Activated T-helper 1 cell treated with anti-CD3 and anti-CD28 coated beads, Interleukin-12 subunit alpha, Interleukin-12 subunit beta, Interleukin-2, Interleukin-4 antibody, amounts not matched to agents 30 ng/mL and 10 ng/mL and 1 ng/mL, durations not matched to agents 14 hours and 24 hours and 36 hours (primary cell): ENCODE measurements at places on chromosomes 16 and 17. TPM values are rescaled to one million over a fixed set of nuclear protein-coding genes. Genes with fewer than 3 reads are reported as not detected.

Gene TBC1D3K
- not detected in 2 replicates for total RNA-seq

Gene GUCY2D
- total RNA-seq = not detected in 2 replicates

GRCh38 chr16:11870399-11870798 lies 19.1 kb upstream of the RSL1D1 start:
- peaks cover under 1% of the 10 kb centered on the region for H3K4me1 ChIP-seq
- no peak for DNase-seq
- H3K36me3 ChIP-seq = peaks cover 17% of the 10 kb centered on the region
- H3K27me3 ChIP-seq = no peaks in the 10 kb centered on the region
- H3K27ac ChIP-seq = no peak overlapping the region
- no peak overlapping the region for H3K4me3 ChIP-seq

- H3K4me3 ChIP-seq = no peak overlapping the region
- DNase-seq = no peak
- H3K4me1 ChIP-seq = no peaks in the 10 kb centered on the region
- no peaks in the 10 kb centered on the region for H3K36me3 ChIP-seq
Measured at GRCh38 chr16:8262299-8262698, 328.0 kb downstream of the TMEM114 start.

DNA sequence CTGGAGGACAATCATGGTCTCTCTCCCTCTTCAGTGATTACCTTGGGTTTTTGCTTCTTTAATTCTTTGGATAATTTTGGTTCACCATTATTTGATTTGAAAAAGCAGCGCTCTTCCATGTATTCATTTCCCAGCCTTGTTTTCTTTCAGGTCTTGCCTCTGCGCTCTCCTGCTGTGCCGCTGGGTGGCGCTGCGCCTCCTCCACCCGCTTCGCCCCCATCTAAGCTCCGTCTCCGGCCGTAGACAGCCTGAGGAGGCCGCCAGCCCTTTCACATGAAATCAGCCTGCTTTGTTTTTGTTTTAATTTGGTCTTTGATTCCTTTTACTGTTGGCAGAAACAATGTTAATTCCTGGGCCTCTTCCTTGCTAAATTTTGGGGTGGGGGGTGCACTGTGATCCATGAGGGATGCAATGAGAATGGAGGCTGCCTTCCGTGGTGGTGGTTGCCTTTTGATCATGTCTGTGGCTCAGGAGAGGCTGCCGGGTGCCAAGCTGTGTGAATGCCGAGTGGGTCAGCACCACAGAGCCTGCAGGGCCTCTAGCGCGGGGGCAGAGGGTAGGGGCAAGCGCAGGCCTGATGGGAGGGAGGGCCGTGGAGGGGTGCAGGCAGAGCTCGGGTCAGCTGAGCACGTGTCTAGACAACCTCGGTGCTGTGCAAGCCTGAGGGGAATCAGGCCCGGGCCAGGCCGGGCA lies 64.1 kb downstream of the PLD6 start:
- H3K27ac ChIP-seq = peak overlapping the region; percentile 56
- peaks cover under 1% of the 10 kb centered on the region for H3K4me1 ChIP-seq
- peak; percentile 30 for DNase-seq
- no peaks in the 10 kb centered on the region for H3K27me3 ChIP-seq
- no peak overlapping the region for H3K4me3 ChIP-seq

Gene P2RX5
- total RNA-seq = 133 and 143 TPM in 2 replicates

Gene PMFBP1
- 0.12 and 0.39 TPM in 2 replicates for total RNA-seq

DNA sequence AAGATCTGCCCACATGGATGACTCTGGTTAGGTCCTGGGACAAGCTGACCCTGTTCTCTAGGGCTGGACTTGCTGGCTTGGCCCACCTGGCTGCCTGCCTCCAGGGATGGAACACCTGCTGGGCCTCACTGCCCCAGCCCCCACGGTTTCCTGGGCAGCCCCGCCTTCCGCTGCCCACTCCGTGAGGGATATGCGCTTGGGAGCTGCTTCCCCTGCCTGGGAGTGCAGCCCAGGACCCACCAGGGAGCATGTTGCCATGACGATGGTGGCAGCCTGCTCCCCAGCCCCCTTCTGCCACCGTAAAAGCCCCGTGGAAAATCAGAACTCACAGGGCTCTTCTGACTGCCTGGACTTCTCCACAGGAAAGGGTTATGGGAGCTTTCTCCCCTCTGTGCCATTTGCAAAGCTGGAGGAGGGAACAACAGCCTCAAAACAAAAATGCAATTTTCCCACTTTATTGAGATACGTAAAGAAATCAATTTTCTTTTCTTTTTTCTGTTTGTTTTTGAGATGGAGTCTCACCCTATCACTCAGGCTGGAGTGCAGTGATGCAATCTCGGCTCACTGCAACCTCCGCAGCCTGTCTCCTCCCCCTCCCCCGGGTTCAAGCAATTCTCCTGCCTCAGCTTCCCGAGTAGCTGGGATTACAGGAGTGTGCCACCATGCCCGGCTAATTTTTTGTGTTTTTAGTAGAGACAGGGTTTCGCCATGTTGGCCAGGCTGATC lies 18.0 kb upstream of the GAS7 start:
- DNase-seq = no peak
- no peak overlapping the region for H3K27ac ChIP-seq

DNA sequence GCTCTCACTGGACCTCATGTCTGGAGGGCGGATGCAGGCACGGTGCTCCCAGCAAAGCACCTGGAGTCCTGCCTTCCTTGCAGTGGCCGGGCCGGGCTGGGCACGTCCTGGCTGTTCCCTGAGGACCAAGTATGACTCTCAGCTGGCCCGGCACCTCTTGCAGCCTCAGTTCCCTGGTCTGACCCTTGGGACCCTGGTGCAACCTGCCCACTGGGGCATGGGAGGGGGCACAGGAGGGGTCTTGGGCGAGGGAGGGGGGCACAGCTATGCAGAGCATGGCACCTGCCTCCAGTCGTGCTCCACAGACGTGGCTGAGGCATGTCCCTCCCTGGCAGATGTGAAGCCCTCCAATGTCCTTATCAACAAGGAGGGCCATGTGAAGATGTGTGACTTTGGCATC lies 19.6 kb downstream of the MAP2K3 start:
- H3K36me3 ChIP-seq = peaks cover 50% of the 10 kb centered on the region
- no peaks in the 10 kb centered on the region for H3K27me3 ChIP-seq
- no peaks in the 10 kb centered on the region for H3K4me1 ChIP-seq

Gene C1QTNF8
- not detected in 2 replicates for total RNA-seq

DNA sequence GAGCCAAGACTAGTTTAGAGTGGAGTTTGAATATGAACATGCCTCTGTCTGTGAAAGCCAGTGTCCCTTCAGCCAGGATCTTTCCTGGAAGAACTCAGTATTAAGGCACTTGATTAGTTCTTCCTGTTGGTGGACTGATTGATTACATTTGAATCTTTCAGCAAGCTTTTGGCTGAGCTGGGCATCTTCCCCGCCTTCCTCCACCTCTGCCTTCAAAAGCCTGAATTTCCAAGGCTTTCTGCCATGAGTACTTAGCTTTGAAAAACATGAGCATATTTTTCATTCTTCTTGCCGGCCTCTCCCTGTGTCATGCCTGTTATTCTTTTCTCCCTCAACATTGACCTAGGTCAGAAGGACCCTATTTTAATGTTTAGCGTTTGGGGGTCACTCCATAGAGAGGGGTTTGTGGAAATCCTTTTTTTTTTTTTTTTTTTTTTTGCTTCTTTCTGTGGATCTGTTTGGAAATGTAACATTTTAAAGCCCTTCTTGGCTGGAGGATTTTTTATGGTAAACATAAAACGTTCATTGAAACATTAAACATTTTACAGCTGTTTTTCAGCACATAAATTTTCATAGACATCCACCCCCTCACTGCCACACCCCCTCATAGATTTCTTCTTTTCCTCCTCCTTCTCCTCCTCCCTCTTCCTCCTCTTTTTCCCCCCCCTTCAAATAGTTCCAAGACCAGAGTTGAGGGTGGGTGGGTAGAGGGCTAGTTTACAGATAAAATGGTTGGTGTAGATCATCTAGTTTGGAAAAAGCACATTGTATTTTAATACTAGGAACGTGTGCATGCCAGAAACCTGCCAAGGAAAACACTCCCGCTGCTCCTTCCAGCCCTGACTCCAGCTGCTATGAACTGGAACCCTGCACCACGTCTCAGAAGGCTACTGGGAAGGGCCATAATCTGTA lies 645.9 kb downstream of the WWOX start:
- no peak overlapping the region for H3K4me3 ChIP-seq
- H3K27me3 ChIP-seq = peaks cover 2% of the 10 kb centered on the region
- no peak overlapping the region for H3K27ac ChIP-seq
- no peak for DNase-seq
- peaks cover 3% of the 10 kb centered on the region for H3K36me3 ChIP-seq

Gene CDRT15L2
- total RNA-seq = not detected in 2 replicates

GRCh38 chr17:61647047-61647446 lies 56.0 kb upstream of the NACA2 start:
- H3K4me1 ChIP-seq = no peaks in the 10 kb centered on the region
- peaks cover 19% of the 10 kb centered on the region for H3K27me3 ChIP-seq
- DNase-seq = no peak
- H3K4me3 ChIP-seq = no peak overlapping the region
- no peak overlapping the region for H3K27ac ChIP-seq

Gene EVPLL
- 0.17 TPM in 1 of 2 replicates, not detected in the other for total RNA-seq

GRCh38 chr16:13289515-13289914 lies 388.1 kb downstream of the SHISA9 start:
- H3K27me3 ChIP-seq = no peaks in the 10 kb centered on the region
- no peak overlapping the region for H3K4me3 ChIP-seq
- H3K4me1 ChIP-seq = no peaks in the 10 kb centered on the region
- H3K36me3 ChIP-seq = no peaks in the 10 kb centered on the region

Gene NACA2
- 0.60 TPM in 1 of 2 replicates, not detected in the other for total RNA-seq

GRCh38 chr17:39753514-39754160 lies 15.9 kb downstream of the GRB7 start:
- H3K27me3 ChIP-seq = no peaks in the 10 kb centered on the region
- peak overlapping the region; percentile 91 for H3K27ac ChIP-seq
- no peak for DNase-seq
- H3K4me3 ChIP-seq = peak overlapping the region; percentile 81
- H3K36me3 ChIP-seq = peaks cover 6% of the 10 kb centered on the region

GRCh38 chr16:68406458-68407152 lies 41.7 kb downstream of the SMPD3 start:
- H3K27me3 ChIP-seq = peaks cover 25% of the 10 kb centered on the region
- no peaks in the 10 kb centered on the region for H3K36me3 ChIP-seq
- H3K4me3 ChIP-seq = no peak overlapping the region
- DNase-seq = no peak
- H3K4me1 ChIP-seq = peaks cover 10% of the 10 kb centered on the region

- H3K36me3 ChIP-seq = no peaks in the 10 kb centered on the region
- no peak overlapping the region for H3K27ac ChIP-seq
- DNase-seq = no peak
- H3K4me1 ChIP-seq = peaks cover 5% of the 10 kb centered on the region
- H3K27me3 ChIP-seq = peaks cover 9% of the 10 kb centered on the region
Measured at GRCh38 chr17:34862384-34862783, 98.9 kb downstream of the CCT6B start.

Gene ZFPM1
- 20.6 and 21.7 TPM in 2 replicates for total RNA-seq

DNA sequence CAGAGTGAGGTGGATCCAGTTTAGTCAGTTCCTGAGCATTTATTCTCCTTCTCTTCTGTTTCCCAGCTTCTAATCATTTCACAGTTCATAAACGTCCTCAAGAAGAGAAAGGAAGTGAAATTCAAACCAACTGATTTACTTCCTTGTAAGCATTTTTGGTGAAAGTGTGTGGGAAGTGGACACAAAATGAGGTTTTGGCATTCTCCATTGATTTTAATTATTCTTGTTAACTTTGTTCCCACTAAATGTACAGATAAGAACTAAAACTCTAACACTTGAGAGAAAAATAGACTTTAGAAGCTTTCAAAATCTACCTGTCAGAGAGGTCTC lies 42.7 kb upstream of the CORO6 start:
- no peaks in the 10 kb centered on the region for H3K27me3 ChIP-seq
- peak overlapping the region; percentile 46 for H3K27ac ChIP-seq
- peaks cover 42% of the 10 kb centered on the region for H3K36me3 ChIP-seq
- no peak overlapping the region for H3K4me3 ChIP-seq

Gene CDIP1
- 61.6 and 62.7 TPM in 2 replicates for total RNA-seq
